ENCODE measurements at places on chromosomes 7 and 10.

DNA sequence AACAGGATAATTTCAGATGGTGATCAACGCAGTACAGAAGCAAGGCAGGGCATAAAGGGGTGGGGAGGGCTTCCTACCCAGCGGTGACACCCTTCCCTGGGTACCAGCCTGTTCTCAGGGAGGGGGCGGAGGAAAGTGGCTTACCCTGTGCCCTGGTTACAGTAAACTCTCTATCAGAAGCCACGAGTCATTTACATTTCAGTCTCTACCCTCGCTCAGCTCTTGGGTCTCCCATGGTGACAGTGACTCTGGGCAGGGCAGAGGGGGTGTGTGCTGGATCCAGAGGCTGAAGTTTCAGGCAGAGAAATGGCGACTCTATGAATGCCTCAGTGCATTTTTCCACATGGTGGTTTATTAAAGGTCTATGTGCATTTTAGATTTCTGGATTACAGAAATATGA is 107.0 kb downstream of the ADARB2 start:
- no peak for DNase-seq

DNA sequence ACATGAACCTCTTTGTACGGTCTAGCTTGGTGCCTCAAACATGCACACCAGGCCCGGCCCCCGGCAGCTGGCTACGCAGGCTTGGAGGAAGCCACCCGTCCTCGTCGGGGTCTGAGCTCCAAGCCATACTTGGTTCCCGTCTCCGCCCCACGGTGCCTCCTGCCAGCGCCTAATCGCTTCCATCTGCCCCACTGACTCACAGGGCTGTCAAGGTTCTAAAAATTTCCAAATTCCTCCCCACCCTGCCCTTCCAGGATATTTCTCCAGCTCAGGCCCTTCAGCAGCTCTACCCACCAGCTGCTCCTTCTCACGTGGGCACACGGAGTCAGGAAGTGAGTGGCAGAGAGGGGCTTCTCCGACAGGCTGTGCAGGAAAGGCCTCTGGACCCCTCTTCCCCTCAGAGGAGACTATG is 38.8 kb downstream of the TMEM270 start:
- no peak for DNase-seq

DNA sequence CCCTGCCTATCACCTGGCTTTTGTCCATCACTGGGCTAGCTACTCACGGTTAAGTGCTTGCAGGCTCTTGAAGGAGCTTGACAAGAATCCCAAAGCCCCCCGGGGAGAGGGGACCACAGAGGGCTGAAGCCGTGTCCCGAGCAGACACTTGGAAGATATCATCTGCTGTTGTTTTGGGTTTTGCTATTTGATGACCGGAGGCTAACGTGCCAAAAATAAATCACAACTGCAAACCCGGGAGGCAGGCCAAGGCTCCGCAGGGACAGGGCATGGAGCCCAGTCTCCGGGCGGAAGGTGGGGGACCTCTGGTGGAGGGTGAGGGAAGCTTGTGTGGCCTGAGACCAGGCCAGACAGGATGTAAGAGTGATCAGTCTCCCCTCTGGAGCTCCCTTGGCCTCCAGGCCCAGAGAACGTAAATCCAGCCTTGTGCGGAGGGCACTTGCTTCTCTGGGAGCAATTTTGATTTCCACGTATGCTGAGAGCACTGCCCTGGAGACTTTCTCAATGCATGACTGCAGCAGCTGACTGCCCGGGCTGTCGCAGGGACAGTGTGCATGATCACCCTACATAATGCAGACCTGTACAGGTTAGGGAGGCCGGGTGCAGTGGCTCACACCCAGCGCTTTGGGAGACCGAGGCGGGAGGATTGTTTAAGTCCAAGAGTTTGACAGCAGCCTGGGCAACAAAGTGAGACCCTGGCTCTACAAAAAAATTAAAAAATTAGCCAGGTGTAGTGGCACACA is at the start of gene PHKG1:
Gene PHKG1, minus strand, starts transcription at position 164 of the 743 bp plus-strand sequence. CDS start 4,011 bp downstream, outside the sequence.
- DNase-seq: no peak

DNA sequence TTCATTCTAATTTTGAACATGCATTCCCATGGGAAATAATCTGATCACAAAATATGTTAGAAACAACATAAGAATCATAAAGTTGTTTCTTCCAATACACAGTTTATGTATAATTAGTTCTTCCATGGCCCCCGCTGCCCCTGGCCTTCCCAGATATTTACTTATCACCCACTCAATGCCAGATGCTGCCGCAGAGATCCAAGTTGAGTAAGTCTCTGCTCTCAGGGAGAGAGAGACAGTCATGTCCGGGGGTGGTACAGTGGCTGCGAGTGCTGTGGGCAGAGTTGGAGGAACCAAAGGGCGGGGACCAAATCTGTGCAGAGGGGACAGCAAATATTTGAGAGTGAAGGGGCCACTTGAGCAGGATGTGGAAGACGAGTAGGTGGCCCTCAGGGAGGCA is 37.1 kb downstream of the COL26A1 start:
- DNase-seq: no peak

- no peak for DNase-seq
Observed at GRCh38 chr7:38542156-38542555, 89.0 kb downstream of the AMPH start.

DNA sequence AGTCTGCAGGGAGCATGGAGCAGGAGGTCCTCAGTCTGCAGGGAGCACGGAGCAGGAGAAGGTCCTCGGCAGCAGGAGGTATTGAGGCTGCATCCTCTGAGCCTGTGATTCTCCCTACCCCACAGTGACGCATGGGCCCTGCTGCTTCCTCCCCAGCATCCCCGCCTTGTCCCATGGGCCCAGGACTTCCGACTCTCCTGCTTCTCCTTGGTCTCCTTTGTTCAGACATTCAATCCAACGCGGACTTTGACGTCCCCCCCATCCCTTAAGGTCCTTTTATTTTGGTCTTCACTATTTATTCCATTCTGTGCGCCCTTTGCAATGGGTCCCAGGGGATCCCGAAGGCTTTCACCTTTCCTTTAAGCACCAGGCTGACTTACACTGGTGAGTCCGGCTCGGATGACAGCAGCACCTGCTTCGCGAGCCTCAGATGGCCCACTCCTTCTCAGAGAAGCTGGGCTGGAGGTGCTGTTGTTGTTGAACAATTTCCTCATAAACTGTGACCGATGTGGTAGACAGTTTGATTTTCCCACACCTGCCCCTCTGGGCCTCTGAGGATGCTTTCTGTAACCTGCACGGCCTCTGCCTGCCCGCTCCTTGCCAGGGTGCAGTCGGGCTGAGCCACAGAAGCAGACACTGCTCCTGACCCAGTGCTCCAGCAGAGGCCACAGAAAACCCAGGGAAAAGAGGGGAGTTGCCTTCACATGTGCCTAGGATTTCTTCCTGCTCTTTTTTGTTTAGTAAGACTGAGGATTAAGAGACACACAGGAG is 407.2 kb upstream of the SHH start:
- DNase-seq: no peak
